AG08396 (cell line): ENCODE measurements at places on chromosomes 11 and 22.

- DNase-seq = no peak
Measured at GRCh38 chr22:43421914-43422615, 10.3 kb downstream of the MPPED1 start.

GRCh38 chr22:46609175-46609690 is 11.0 kb upstream of the GRAMD4 start:
- no peak for DNase-seq

- no peak for DNase-seq
Measured at GRCh38 chr11:129722529-129722928, 93.1 kb upstream of the TMEM45B start.

DNA sequence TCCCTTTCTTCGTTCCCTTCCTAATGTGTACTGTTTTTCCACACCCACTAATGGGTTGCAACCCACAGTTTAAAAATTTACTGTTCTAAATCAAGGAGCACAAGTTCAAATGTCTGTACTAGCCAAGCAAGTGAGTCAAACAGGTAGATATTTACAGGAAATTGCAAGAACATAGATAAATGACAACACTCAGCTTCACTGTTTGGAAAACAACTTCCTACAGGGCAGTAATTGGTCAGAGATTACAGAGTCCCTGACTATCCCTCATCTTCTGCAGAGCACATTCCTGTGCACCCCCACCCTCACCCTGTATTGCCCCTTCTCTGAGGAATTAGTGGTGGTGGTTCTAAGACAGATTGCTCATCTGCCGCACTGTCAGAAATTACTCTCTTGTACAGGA is 1.9 kb downstream of the SERPING1 start:
- DNase-seq = no peak

DNA sequence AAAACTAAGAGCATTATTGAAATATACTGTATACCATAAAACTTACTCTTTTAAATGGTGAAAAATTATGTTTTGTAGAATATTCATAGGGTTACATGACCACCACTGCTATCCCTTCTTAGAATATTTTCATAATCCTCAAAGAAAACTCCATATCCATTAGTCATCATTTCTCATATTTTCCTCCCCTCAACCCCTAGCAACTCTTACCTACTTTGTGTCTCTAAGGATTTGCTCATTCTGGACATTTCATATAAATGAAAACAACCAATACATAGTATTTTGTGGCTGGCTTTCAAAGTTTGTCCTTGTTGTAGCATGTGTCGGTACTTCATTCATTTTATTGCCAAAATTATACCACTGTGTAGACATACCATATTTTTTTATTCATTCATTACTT is 863.8 kb downstream of the KCNA4 start:
- DNase-seq = no peak

DNA sequence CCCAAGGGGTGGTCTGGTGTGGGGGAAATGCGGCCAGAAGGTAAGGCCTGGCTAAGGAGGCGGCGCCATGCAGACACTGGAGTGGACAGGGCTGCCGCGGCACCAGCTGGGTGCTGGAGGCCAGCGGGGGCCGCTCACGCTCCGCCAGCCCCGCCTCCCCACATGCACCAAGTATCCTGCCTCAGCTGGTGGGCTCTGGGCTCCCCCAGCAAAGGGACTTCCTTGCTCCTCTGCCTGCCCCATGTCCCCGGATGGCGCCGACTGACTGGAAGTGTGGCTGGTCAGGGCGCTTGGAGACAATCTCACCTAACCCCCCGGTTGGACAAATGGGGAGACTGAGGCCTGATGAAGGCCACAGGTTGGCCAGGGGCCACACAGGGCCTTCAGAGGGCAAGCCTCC is 7.6 kb upstream of the CHADL start:
- DNase-seq = no peak

GRCh38 chr11:117489999-117490679 is 162.5 kb downstream of the CEP164 start:
- DNase-seq = no peak

DNA sequence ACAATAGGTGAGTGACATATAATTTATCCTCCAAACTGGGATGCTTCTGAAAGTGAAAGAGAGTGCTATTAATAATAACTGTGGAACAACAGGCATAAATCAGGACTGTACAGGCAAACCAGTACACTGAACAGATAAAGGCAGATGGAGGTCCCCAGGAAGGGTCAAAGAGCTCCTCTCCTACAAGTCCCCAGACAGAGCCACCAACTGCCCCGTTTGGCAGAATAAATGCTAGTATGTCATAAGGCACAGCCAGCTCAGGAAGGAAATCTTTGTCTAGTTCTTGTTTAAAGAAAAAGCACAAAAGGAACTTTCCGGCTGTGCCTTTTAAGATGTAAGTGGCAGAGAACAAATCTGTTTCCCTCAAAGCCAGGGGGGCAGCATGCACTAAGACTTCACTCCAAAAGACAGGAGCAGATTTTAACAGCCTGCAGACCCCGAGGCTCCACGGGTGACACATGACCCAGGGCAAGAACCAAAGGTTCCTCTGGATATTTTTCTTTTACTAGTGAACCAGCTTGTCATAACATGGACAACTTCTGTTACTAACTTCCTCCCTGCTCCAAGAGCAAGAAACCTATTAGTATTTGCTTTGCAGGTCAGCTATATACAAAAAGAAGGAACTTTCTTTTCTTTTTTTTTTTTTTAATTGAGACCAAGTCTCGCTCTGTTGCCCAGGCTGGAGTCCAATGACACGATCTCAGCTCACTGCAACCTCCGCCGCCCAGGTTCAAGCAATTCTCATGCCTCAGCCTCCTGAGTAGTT is 50.2 kb downstream of the MYH9 start:
- no peak for DNase-seq

GRCh38 chr22:18997925-18998315 is 61.8 kb upstream of the PRODH start:
- DNase-seq = no peak

- DNase-seq = no peak
Measured at GRCh38 chr11:8908099-8908498, 2.9 kb upstream of the AKIP1 start.

DNA sequence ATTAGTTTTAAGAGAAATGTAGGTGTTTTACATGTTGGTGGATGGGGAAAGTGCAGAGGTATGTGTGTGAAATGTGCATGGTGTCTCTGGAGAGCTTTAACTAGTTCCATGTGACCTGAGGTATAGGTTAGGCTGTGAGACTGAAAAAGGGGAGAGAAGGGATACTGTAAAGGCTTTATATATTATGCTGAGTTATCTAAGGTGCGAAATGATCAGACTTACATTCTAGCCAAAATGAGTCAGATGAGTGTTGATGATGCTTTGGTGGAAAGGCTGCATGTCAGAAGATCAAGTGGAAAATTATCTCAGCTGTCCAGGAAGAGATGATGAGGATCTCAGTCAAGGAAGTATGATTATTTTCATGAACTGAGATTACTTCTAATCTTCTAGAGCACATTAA is 15.8 kb downstream of the ACAT1 start:
- DNase-seq = no peak

DNA sequence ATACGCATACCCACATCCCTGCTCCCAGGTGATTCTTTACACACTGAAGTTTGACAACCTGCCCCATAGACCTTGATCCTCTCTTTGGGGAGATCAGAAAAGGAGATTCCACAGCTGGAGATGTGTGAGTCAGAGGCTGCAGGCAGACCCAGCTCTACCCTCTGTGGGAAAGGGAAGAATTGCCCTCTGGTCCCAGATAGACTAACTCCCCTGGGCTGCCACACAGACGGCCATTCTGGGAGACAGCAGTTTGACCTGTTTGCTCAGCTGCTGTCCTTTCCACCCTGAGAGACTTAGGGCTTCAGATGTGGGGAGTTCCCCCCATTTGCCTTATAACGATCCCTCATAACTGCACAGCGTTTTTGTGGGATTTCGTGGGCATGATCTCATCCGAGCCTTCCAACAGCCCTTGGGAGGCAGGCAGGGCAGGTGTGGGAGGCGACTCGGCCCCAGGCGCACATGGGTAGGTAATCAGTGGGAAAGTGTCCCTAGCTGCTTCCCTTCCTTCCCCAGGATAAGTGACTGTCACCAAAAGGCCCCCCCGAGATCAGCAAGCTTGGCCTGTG is 14.1 kb downstream of the FAM83F start:
- no peak for DNase-seq

- DNase-seq = no peak
Measured at GRCh38 chr11:116738975-116739374, 33.8 kb downstream of the BUD13 start.

GRCh38 chr22:25105817-25106650 is 93.6 kb upstream of the CRYBB3 start:
- no peak for DNase-seq

- no peak for DNase-seq
Measured at GRCh38 chr11:60633645-60634044, 65.8 kb upstream of the MS4A8 start.

GRCh38 chr11:46845740-46846509 is at the start of gene CKAP5:
Gene CKAP5 (minus strand): TSS chr11:46846280. CDS start chr11:46821231, 25,049 bp downstream.
- peak; percentile 98 for DNase-seq

DNA sequence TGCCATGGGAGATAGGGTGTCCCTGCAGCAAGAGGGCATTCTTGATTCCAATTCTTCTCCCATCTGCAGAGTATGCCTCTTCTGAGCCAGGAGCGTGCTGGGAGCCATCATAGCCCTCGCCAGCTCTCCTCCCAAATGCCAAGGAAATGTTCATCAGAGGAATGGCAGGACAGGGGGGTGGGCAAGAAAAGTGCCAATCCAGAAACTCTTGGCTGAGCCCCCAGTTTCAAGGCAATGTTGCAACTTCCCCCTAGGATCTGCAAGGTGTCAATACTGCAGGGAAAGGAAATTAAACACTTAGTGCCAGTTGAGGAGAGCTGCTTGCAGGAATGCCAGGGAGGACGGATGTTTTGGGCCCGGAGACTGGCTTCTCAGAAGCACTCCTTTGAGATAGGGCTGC is 94.8 kb upstream of the PRDM11 start:
- no peak for DNase-seq
